Smooth muscle cell of the brain vasculature (primary cell): ENCODE measurements at places on chromosomes 1 and 21.

- no peak for DNase-seq
Measured at GRCh38 chr1:227451954-227452353, 111.4 kb upstream of the ZNF678 start.

- no peak for DNase-seq
Measured at GRCh38 chr1:33599516-33600115, 127.2 kb downstream of the ZSCAN20 start.

DNA sequence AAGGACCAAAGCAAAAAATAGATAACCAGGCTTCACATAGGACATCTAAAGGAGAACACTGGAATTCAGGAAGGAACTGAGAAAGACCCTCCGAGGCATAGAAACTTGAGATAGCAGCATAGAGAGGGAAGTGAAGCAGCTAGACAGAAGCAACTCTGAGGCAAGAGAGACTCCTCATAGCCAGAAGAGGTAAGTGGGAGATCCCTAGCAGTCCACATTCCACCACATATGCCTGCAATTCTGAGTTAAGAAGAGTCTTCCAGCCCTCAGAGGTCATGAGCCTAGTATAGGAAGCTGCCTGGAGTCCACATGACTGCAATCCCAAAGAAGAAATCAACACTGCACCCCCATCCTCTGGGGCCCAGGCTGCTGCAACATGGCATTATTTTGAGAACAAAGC is 13.9 kb upstream of the FGGY start:
- no peak for DNase-seq

GRCh38 chr1:248852481-248853405 is 6.1 kb downstream of the ZNF692 start:
- DNase-seq = no peak

DNA sequence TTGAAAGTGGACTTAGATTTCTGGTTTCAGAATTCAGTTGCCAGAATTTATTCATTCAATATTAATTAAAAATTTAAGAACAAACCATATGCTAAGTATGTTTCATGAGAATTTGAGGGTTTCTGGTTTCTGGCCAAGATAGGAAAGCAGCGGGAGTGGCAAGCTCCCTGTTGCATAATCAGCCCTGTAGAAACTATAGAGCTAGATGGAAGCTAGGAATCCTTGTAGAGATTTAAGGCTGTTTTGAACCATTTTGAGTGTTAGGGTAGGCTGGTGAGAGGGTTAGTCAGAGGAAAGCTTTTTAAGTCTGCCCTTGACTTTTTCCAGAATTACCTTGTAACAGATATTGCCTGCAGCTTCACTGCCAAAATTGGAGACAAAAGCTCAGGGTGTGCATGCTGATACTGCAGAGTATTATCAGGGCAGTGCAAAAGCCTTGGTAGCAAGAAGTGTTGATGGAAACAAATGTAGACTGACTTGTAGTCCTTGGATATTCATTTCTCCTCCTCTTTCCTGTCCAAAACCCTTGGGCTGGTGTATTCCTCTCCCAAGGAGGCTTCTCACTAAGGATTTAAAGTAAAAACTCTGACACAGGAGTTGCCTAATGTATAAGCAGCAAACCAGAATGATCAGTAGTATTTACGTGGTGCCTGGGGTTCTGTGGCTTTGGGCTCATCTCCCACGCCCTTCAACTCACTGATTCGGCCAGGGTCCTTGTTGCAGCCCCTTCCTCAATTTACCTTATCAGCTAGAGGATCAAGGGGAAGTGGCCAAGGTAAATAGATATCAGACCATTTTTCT is 12.6 kb upstream of the GIPC2 start:
- no peak for DNase-seq

GRCh38 chr1:185360714-185361113 is 43.7 kb upstream of the IVNS1ABP start:
- no peak for DNase-seq

DNA sequence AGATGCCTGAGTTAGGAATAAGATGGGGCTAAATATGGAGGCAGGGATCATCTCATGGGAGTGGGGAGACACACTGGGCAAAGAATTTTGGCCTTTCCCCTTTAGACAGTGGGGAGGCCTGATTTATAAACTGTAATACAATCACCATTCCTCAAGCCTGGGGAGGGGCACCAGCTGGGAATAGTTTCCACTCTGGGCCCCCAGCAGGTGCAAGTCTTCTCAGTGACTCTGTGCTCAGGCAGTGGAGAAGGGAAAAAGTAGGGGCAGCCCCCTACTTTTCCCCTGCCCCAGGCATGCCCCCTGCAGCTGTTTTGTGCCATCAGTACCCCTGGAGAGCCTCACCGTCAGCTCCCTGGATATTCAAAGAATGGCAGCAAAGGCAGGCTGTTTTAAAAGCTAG is 19.1 kb downstream of the COA7 start:
- no peak for DNase-seq

GRCh38 chr1:164694505-164694904 is 135.5 kb downstream of the PBX1 start:
- no peak for DNase-seq

DNA sequence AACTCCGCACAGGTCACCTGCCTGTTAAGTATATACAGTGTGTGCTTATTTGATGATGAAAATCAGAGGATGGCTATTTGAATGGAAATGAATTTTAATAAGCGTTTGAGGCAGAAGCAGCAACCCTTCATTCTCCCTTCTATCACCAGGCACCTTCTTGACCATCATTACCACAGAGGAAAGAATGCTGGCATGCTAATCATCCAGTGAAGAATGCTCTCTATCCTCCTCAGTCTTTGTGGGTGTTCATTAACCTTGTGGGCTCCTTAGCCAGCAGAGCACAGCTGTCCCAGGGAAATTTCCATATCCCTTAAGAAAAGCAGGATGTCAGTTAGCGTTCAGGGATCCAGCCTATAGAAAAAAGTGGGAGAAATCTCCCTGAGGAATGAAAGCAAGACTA is 428.0 kb upstream of the CAMK1G start:
- no peak for DNase-seq

DNA sequence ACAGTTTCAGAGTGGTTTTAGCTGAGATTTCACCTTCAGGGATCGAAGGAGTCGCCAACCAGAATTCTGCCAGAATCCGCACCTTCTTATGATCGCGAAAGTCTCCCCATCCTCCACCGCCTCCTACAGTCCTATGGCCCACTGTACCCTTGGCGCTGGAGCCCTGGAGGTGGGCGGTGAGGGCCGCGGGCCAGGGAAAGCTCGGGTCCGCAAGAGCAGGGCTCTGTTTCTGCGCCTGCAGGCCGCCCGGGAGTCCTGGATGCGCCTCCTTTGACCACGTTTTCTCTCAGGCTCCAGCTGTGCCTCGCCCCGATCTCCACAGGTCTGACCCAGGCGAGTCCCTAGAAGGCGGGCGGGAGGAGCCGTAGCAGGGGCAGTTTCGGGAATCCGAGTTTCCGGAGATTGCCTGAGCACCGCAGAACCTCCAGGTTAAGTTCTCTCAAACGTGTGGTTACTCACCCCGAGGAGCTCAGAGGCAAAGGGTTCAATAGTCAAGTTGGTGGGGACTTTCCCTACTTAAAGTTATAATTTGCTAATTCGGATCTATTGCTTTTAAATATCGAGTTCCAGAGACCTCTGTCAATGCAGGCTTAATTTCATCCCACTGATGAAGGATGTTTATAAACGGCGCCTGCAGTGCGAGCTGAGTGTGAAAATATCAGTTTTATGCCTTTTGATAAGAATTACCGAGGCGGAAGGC is 3.2 kb upstream of the LHX8 start:
- DNase-seq = no peak

- DNase-seq = no peak
Measured at GRCh38 chr1:107247679-107248078, 106.8 kb downstream of the NTNG1 start.

- DNase-seq = no peak
Measured at GRCh38 chr1:30896905-30897304, 11.7 kb downstream of the SDC3 start.

DNA sequence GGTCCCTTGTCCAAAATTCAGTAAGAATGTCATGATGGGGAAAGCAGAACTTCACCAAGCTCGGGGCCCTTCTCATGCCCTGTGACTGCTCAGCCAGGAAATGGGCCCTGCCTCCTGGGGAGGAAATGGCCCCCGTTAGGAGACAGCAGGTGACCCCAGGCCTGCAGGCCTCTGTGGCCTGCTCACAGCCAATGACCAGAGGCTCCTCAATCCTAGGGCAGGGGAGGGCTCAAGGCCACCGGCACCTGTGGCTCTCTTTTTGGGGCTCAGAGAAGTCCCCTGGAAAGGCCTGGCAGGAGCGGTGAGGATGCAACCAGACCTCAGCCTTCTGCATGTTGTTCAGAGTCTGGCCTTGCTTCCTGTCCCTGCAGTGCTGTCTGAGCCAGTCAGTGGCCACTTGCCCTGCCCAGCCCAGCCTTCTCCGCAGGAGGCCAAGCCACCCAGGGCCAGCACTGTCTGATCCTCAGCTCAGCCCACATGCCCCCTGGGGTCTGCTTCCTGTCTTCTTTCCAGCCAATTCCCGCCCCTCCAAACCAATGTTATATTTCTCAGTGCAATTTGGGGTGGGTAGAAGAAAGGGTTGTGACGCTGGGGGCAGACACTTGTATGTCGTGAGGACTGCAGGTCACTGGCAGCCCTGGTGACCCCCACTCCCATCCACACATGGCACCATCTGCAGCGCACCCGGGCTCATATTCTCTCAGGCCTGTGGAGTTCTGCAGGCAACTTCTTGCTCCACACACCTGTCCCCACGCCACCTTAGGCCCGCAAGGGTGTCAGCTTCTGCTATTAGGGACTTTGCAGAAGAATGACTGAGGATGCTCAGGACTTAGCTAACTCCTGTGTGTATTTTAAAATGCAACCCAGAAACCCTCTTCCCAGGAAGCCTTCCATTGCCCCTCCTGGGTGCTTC is 83.6 kb downstream of the ITPKB start:
- no peak for DNase-seq

GRCh38 chr1:33846861-33847260 is 17.0 kb upstream of the HMGB4 start:
- DNase-seq = no peak

DNA sequence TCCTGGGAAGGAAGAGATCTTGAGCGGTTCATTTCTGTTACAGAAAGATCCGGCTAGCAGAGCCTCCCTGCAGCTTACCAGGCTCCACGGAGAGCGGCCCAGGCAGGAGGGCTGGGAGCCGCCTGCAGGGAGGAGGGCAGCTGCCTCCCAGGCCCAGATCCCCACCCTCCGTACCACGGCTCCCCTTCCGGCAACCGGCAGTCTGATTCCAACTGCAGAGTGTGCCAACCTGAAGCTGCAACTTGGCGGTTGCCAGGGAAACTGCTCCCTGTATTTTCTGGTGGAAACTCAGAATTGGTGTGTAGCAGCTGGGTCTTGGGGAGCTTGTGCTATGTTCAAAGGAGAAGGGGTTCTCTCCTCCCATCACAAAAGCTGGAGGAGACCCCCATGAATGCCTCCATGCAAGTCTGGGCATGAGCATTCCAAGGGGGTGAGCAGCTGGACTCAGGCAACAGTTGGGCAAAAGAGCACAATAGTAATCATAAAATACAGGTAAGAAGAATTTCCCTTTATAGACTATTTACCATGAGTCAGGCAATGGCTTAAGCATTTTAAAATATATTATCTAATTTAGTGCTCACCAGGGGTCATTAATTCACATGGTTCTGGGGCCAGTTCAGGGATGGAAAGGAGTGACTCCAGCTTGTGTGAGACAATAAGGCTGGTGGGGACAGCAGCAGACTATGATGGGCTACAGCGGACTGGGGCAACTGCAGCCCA is 46.1 kb upstream of the KAZN start:
- DNase-seq = no peak

GRCh38 chr1:230140221-230141020 is 73.4 kb downstream of the GALNT2 start:
- DNase-seq = peak; percentile 35

- no peak for DNase-seq
Measured at GRCh38 chr1:47834326-47834725, 162.9 kb downstream of the TRABD2B start.

DNA sequence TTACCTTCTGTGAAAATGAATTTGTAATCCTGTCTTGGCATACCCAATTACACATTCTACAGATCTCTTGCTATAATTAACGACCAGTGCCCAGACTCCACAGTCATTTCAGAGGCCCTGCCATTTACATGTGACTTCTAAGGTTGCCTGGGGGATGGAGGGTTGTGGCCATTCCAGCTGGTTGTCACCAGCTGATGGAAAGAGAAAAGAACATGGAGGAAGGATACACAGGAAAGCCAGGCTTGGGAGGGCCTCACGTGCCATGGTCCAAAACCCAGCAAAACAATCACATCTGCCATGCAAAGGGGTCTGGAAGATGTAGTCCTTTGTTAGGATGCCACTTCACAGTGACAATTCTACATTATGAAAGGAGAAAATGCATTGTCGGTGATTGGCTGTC is 59.3 kb downstream of the LAMC2 start:
- no peak for DNase-seq

DNA sequence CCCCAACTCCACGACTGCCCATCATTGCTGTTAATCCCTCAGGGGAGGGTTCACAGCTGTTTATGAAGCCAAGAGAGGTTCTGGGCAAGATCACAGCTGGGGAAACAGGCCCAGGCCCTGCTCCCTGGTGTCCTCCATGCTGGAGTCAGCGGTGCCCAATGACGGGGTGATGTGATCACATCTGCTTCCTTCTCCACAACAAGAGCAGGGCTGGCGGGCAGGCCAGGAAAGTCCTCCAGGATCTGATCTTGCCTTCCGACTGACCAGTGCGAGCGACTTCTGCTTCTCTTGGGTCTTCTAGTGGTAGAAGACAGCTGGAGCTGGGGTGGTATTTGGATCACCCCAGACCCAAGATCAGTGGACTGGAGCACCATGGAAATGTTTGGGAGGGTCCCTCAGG is 951 bp upstream of the LINGO4 start:
- DNase-seq = no peak
